ENCODE measurements at places on chromosomes 1 and 21. TPM values are rescaled to one million over a fixed set of nuclear protein-coding genes. Genes with fewer than 3 reads are reported as not detected.

GRCh38 chr21:28126521-28127174 lies 866.0 kb downstream of the LTN1 start:
- no peak for DNase-seq

DNA sequence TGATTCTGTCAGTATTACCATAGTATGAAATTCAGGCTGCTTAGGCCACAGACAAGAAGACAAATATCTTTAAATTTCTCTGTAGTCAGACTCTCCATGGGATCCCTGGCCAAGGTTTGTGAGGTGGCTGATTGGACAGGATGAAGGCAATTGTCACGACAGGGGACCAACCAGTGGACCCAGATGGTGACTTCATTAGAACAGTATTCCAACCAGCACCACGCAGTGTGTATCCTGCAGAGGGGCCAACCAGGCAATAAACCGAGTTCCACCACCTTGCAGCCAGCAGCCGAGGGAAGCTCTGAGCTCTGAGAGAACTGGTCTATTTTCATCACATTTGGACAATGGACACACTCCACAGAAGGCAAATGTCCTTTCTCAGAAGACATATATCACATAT lies 16.1 kb downstream of the DSCAM start:
- no peak for DNase-seq

- no peak for DNase-seq
These were observed 2.2 kb downstream of the SFPQ start for GRCh38 chr1:35190784-35191183.

The SLAMF7 gene
- 1.9 TPM for total RNA-seq

The TARS2 gene
- 18.5 TPM for total RNA-seq

The PLK3 gene
- 7.6 TPM for total RNA-seq

Measured in left cardiac atrium (tissue), 4 donors.